ENCODE measurements at places on chromosomes 7 and 10.

GRCh38 chr7:157829491-157829890 is 492.7 kb downstream of the DNAJB6 start:
- no peak for DNase-seq

GRCh38 chr7:150404172-150404804 is 25.2 kb downstream of the ZNF775 start:
- DNase-seq: no peak

DNA sequence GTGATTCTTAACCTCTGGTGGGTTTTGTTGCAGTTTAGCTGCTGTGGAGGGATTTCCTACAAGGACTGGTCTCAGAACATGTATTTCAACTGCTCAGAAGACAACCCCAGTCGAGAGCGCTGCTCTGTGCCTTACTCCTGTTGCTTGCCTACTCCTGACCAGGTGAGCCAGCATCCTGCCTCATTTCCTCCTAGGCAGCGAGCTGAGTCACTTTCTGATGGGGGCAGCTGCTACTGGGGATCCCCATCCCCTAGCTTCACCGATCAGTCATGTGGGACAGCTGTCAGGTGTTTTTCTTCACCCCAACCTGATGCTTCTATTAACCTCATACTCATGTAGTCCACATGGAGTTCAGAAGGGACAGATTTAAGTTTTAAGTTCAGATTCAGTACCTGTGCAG is 21.7 kb upstream of the SMO start:
- no peak for DNase-seq

- DNase-seq: no peak
Measured at GRCh38 chr10:110353244-110354119, 48.8 kb upstream of the SMNDC1 start.

DNA sequence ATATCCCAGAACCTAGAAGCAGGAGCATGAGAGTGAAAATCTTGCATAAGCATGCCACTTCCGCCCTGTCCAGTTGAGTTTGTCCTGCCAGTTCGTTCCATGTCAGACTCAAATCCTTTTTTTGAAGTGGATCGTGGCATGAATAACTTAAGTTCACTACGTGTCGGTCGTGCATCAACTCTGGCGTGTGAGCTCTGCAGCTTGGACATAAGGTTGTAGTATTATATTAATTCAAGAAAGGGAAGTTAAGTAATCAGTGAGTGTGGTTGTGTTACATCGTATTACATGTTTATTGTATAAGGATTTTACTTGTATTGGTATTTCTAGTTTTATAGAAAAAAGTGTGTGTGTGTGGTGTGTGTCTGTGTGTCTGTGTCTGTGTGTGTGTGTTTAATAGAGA is 23.0 kb downstream of the CDC123 start:
- DNase-seq: no peak

DNA sequence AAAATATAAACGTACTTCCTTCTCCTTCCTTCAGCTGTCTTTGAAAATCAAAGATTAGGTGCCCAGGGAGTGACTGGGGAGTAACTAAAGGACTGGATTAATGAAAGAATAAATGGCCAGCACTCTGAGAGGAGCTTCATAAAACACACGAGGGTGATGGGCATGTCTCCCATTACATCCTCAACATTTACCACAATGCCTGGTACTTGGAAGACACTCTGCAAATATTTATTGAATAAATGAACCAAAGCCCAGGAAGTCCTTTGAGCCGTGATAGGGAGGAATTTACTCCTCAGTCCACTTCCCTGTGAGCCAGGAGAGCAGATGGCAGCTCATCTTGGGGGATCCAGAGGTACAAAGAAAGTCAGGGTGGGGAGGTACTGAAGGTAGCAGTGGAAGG is 96.3 kb downstream of the RAB11FIP2 start:
- DNase-seq: no peak

DNA sequence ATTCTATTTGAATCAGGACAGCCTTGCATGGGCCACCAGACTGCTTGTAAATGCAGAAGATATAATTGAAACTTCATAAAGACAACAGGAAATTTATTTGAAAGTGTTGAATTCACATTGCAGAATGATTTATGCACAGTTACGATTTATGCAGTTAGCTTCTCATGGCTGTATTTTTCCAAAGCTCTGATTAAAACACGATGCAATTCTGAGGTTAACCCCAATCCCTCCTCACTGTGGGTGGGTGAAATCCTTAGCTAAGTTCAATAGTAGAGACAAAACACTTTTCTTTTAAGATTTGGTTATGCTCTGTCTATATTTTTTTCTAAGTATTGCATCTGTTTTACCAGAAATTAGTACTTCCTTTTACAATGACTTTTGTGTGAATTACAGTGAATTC is 728.8 kb upstream of the IGFBP3 start:
- DNase-seq: no peak

DNA sequence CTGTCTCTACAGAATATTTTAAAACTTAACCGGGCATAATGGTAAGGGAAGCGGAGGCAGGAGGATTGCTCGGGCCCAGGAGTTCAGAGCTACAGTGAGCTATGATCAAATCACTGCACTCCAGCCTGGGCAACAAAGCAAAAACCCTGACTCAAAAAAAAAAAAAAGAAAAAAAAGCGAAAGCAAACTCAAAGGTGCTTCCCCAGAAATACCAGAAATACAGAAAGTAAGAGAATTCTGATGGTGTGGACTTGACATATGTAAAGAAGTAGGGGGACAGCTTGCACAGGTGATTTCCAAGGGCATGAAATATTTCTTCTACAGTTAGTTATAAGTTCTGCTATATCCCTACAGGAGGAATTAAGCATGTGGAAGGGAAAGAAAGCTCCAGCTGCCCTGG is 69.7 kb upstream of the APBB1IP start:
- DNase-seq: no peak

DNA sequence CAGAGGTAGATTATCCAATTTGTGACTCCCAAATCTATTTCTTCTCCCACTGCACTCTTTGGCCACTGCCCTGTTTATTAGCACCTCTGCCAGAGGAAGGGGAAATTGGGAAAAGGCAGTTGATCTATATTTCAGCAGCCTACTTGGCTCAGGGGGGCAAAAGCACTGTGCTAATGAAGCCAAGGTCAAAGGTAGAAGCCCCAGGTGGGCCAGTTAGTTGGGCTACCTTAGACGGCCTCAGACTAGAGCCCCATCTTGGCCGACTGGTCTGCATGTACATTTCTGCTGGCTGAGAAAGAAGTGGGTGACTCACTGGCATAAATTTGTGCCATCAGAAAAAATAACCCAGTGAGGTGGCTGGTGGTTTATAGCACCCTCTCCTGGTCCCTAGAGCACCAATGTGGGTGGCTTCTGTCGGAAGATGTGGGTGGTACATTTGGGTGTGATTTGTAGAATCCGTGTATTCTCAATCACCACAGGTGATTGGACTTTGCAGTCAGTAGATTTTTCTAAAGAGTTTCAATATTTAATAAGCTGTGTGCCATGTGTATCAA is 293.3 kb upstream of the MKI67 start:
- DNase-seq: no peak

DNA sequence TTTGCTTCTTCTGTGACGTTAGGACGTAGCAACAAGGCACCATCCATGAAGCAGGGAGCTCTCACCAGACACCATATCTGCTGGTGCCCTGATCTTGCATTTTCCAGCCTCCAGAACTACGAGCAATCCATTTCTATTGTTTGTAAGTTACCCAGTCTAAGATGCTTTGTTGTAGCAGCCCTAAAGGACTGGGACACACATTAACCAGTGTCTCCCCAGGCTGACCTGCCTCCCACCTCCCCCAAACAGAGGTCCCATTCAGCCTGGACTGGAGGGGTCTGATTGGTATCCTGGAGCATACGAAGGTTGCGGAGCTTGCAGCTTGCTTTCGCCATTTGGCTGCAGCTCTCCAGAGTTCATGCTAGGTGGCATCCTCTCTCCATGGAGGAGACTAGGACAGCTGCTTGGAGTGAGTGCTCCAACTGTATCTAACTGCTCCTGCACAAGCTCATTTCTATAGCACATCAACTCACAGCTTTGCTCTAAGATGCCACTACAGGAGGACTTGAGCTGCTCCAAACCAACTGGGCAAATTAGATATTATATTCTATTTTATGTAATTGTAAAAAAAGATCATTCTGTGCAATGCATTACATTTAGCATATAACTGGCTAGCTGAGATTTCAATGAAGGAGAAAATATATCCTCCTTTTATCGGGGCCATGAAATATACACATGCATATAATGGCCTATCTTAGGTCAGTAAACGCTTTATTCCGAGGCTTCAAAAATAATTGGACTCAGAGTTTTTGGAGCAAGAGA is 8.0 kb upstream of the GRK5 start:
- DNase-seq: no peak

DNA sequence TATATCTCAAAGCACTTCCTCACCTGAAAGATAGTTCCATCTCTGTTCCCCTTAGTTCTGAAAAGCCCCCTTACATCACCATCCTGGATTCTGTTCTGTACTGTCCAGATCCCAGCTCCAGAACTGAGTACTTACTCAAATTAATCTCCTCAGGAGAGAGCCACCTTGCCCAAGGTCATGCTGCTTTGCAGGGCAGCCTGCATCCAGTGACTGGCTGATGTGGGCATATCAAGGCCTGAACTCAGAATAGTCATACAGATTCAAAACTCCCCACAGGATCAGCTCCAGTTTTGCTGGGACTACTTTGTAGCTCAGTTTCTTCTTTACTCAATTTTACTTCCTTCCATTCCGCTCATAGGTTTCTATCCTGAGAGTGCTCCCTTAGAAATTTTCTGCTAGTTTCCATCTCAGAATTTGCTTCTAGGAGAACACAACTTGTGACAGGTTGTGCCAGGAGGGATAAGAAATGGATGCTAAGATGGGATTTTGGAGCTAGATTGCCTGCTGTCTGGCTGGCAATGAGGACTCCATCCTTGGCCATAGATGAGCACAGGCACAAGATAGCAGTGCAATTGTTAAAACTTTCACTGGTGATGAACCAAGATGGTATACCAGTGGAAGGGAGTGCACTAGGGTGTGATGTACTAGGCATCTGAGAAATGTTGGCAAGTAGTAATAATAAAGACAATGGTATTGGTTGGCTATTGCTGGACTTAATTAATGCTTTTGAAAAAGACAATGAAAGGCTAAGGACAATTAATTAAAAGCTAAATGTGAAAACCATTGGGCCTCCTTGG is 17.3 kb downstream of the SRGN start:
- no peak for DNase-seq

- no peak for DNase-seq
Measured at GRCh38 chr10:108736111-108736510, 1187.2 kb downstream of the XPNPEP1 start.

GRCh38 chr10:84606428-84606827 is 278.0 kb downstream of the CCSER2 start:
- no peak for DNase-seq

DNA sequence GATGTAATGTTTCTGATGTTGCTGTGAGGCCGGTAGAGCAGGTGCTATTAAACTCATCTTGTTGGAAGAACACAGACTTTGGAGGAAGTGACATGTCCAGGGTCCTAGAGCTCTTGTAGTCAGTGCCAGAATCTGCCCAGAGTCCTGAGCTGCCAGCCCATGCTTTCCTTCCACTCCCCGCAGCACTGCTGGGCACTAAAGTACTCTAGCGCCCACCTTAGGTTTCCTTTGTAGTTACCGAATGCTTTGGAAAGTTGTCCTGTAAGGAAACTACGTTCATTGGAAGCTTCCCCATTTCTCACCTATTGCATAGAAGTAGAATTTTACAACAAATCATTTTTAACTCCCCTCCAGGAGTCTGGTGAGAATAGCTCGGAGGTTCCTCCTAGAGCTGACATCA is 11.0 kb downstream of the ZNF862 start:
- DNase-seq: no peak

DNA sequence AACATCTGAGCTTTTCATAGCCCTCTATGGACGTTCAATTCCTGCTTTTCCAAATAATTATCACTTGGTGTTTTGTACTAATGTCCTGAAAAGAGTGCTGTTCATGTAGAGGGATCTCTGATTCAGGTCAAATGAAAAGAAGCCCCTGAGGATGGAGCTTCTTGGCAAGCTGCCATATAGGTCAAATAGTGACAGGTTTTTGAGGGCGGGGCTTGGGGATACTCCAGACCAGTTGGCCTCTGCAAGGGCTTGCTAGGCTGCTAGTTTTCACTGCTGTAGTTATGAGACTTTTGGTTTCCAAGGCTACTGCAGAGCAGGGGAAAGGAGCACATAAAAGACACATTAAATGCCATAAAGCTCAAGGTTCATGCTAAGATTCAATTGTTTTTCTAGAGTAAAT is 257.2 kb upstream of the CACNA2D1 start:
- DNase-seq: no peak

DNA sequence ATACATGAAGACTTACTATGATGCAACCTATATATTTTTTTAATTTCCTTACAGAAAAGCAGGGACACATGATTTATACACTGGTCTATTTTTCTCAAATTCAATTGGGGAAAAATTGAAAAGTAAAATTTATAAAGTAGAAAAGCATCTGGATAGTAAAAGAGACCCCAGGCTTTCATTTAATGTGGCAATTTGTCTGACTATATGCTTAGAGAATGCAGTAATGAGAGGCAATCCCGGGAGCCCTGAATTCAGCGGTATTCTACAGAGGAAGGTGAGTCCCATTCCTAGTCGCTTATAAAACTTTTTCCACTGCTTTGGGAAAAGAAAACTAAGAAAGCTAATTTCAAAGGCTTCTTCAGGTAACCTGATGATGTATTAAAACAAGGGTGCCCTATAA is 167.1 kb downstream of the SEMA3D start:
- no peak for DNase-seq

DNA sequence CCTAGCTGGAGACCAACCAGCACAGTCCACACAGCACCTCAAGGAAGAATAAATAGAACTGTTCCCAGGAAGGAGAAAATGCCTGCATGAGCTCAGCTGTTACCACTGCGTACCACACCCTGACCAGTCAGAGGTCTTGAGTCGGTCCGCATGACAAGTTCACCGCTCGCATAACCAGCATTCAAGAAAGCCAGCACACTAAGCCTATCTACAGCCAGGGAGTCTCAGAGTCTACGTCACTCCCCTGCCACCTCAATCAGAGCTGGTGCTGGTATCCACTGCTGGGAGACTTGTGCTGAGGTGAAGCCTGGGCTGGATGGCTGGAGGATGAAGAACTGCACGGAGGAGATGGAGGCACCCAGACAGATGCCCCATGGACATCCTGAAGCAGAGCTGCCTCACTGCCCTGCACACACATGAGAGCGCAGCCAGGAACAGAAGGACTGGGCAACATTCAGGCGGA is 19.6 kb downstream of the AKR1C1 start:
- no peak for DNase-seq

DNA sequence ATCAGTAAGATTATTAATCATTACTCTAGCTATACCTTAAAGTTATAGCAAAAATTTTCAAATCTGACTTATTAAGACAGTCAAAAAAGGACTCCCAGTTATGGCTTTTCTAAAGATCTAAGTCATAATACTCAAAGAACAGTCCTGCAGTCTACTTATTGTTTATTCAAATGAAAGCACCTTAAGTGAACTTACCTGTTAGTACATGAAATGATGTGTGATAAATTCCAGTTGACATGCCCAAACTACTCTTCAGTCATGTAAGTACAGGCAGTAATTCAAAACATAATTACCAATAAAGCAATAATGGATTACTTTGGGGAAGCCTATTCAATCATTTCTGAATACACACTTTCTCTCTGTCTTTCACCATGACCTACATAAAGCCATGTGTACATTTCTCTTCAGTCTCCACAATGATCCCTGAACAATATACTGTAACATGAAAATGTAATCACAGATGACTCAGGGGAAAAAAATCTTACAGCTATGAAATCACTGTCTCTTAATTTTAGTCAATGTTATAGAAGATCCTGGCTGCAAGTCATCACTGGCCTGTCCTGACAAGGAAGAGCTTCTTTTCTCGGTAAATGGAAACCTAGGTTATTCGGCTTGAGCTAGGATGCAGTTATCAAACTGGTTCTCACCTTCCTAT is 420.7 kb upstream of the LRRTM3 start:
- no peak for DNase-seq

GRCh38 chr10:71675295-71675970 is 44.1 kb downstream of the C10orf105 start:
- DNase-seq: no peak

All from NCI-H1048 (cell line).